NCI-H526 treated with DMSO at 0.1 percent for 48 hours (cell line): ENCODE measurements at places on chromosomes 1 and 21.

- DNase-seq, result no peak
Measured at GRCh38 chr1:245673881-245674414, 519.2 kb downstream of the KIF26B start.

DNA sequence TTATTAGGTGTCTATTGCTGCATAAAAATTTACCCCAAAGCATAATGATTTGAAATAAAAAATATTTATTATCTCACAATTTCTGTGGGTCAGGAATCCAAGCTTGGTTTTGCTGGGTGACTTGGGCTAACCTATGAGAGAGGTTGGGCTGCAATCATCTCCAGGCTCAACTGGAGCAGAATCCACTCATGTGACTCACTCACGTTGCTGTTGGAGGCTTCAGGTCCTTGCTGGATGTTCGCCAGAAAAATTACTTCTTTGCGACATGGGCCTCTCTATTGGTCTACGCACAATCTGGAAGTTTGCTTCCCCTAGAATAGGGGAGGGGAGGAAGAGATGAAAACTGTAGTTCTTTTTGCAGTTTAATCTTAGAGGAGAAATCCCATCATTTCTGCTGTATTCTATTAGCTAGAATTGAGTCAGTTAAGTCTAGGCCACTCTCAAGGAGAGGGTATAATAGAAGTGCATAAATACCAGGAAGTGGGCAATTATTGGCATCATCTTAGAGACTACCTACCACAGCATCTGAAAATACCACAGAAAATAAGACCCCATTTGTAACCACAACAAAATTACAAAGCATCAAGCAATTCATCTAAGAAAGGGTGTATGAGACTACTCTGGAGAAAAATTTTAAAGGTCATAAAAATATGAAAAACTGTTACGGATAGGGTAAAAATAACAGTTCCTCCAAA, 5.7 kb upstream of the FASLG start:
- no peak for DNase-seq

- no peak for DNase-seq
Measured at GRCh38 chr1:30909365-30910068, 959 bp upstream of the SDC3 start.

- no peak for DNase-seq
Measured at GRCh38 chr1:11671544-11672286, 7.7 kb downstream of the FBXO6 start.

DNA sequence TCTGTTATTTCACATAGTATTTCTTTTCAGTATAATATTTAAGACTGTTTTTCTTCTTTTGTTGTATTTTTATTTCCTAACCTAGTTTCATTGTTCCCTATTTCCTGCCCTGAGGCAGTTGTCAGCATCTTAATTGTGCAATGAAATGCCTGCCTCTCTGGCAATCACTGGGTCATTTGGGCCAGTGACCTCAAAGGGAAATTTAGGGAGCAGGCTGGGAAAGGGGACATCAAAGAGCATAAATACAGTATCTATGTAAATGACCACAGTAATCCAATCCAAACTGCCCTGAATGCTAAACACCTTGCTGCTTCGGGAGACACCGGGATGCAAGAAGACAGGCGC, 147.8 kb downstream of the TLR5 start:
- no peak for DNase-seq

DNA sequence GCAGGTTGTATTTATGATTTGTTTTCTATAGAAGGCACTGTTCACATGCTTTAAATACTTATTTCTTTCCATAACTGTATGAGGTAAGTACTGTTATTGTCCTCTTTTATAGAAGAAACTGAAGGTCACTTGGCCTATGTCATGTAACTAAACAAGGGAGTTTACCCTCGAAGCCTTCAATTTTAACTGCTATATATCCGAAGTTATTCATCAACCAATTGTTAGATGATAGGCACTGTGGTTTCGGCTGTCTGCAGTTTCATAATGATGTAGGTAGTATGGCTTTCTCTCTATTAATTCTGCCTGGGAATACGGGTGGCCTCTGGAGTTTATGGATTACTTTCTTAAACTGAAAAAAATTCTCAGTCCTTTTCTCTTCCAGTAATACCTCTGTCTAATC, 413.3 kb upstream of the ADGRL2 start:
- DNase-seq, result no peak

GRCh38 chr1:229132706-229133105, 138.2 kb upstream of the RAB4A start:
- DNase-seq, result no peak

GRCh38 chr1:206573319-206573718, 38.9 kb downstream of the EIF2D start:
- no peak for DNase-seq

DNA sequence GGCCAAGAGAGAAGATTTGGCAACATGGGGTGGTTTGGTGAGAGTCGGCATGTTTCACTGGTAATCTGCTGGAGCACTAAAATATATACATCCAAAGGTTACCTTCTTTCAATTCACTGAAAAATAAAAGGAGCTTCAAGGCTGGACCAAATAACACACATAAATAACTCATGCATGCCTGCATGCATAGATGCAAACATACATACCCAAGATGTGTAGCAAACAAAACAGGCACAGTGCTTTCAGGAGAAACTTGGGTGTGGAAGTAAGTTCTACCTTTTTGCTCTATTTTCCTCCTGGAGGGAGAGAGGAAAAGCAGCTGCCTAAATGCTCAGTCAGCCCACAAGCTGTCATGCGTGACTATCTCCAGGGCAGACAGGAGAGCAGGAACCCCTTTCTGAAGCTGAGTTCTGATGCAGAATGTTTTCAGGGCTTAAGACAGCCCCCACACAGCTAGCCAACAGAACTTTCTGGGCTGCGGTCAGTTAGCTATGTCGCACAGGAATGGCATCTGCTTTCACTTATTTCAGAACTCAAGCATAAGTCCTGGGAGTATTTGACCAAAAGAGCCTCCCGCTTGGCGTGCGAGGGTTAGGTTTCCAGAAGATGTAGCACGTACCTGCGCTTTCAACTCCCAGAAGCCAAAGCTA, 166.2 kb downstream of the TOMM20 start:
- DNase-seq, result peak; percentile 42

GRCh38 chr1:243818978-243819377, 31.1 kb downstream of the AKT3 start:
- DNase-seq, result no peak

GRCh38 chr21:39737376-39738000, 7.5 kb upstream of the IGSF5 start:
- no peak for DNase-seq

DNA sequence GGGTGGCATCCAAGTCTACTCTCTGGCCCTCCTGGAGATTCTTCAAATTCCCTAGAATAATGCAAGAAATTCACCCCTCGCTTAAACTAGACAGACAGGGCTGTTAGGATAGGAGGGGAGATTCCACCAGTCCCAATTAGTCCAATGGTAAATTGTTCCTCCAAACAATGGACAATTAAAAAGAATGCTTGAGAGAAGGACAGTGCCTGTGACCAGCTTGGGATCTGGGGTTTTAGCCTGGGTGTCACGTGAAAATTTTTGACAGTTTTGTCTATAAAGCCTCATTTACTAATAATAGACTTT, 177.7 kb upstream of the RAB4A start:
- no peak for DNase-seq

DNA sequence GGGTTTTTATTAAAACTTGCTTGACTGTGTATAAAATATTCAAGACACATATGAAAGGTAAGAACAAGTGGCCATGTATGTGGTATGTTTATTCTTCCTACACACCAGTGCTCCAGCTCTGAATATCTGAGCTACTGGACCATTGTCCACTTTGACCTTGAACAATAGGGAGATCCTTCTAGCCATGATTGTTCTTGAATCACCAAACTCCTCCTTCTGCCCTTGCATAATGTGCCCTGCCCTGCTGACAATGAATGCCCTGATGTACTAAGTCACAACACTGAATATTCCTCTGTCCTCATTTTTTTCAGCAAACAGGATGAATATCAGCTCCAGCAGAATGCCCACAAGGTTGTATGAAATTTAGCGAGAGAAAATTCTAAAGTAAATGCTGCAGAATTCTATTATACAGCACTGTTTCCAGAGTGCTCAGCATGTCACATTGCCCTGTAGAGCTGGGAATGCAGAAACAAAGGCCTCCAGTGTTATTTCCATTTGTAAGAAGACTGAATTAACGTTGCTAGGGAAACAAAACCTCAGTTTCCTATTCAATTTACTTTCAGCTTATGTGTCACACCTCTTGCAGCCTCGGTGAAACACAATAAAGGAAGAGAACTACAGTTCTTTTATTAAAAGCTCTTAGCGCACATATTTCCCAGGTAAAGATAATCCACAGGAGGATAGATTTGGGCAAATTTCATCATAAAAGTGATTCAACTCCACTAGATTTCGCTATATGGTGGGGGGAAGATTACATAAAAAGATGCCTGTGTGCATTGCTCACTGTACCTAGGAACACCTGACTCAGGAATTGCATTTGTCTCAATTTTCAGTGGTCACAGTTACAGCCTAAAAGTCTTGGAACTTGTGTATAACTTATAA, 187.4 kb upstream of the ATP1B1 start:
- DNase-seq, result no peak

DNA sequence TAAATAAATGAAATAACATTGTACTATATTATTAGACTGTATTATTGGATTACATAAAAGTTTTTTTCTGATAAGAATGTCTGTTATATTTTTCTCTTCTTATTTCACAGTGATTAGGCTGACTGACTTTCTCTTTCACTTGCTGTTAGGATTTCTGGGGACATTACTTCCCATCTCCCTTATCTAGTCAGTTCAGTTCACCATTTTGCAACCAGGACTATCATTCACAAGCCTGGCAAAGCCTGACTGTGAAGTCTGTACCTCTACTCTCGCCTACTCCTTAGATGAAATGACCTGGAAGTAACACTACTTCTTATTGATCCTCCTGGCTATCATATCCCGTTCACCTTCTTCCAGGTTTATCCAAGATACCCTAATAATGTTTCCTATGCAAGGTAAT, 676.6 kb downstream of the USP25 start:
- no peak for DNase-seq

GRCh38 chr1:175978476-175978875, 228.6 kb downstream of the COP1 start:
- DNase-seq, result no peak

DNA sequence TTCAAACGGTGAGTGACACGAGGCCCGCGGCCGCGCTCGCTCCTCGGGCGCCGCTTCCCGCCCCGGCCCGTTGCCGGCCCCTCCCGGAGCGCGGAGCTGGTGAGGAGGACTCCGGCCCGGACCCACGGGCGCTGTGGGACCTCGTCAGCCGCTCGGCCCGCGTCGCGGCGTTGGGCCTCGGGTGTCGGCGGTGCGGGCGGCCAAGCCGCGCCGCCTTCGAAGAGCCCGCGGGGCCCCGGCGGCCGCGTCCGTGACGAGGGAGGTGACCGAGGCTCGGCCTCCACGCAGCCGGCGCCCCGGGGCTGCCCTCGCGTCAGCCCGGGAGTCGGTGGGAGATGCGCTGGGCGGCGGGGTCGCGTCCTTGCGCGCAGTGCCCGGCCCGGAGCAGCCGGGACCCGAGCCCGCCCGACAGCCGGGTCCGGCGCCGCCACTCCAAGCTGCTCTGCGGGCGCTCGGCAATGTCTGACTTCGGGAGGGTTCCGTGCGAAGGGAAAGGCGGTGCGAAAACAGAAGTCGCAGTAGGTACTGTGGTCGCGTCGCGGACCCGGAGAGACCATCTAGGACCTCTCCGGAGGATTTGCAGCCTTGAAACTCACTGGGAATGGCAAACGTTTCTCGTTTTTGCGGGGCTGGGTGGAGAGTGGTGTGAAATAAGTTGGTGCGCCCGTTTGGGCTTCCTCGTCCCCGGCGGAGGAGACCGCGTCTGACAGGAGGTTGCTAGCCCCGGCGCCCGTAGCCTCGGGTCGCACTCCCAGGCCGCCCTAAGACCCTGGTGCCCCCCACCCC, 829 bp downstream of the SPEN start:
- no peak for DNase-seq

GRCh38 chr1:96557336-96557735, 164.2 kb upstream of the PTBP2 start:
- no peak for DNase-seq

DNA sequence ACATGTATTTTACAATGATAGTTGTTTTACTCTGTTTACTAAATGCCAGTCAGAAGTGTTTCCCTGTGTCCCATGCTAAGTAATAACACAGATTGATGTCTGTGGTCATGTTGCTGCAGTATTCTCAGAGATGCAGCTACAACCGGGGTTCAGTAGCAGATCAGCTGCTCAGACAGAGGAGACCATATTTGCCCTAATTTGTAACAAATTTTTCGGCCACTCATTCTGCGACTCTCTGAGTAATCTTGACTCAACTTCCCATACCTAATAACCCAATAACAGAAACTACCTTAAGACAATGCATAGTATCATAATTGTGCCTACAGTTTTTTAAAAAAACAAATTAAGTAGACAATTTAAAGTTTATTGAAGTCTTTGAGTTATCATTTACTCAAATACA, 32.6 kb downstream of the NIBAN1 start:
- no peak for DNase-seq

- DNase-seq, result no peak
Measured at GRCh38 chr21:45383615-45384201, 21.3 kb upstream of the COL18A1 start.

DNA sequence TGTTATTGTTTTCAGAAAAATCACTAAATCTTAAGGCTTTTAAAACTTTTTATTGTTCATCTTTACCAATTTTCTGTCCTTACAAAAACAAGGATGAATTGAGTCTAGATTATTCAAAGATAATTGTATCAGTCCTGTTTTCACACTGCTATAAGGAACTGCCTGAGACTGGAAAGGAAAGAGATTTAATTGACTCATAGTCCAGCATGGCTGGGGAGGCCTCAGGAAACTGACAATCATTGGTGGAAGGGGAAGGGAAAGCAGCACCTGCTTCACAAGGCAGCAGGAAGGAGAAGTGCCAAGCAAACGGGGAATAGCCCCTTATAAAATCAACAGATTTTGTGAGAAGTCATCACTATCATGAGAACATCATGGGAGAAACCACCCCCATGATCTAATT, 455.6 kb upstream of the ZP4 start:
- DNase-seq, result no peak

- no peak for DNase-seq
Measured at GRCh38 chr1:219731771-219732170, 118.9 kb upstream of the ZC3H11B start.

- DNase-seq, result no peak
Measured at GRCh38 chr1:116568662-116569380, 2.0 kb downstream of the CD58 start.

GRCh38 chr1:181593042-181593441, 109.7 kb downstream of the CACNA1E start:
- DNase-seq, result no peak

- DNase-seq, result no peak
Measured at GRCh38 chr1:79042117-79042516, 35.6 kb upstream of the ADGRL4 start.

GRCh38 chr1:6861075-6861724, 75.9 kb downstream of the CAMTA1 start:
- DNase-seq, result no peak
